ENCODE measurements at places on chromosomes 3 and 15.

DNA sequence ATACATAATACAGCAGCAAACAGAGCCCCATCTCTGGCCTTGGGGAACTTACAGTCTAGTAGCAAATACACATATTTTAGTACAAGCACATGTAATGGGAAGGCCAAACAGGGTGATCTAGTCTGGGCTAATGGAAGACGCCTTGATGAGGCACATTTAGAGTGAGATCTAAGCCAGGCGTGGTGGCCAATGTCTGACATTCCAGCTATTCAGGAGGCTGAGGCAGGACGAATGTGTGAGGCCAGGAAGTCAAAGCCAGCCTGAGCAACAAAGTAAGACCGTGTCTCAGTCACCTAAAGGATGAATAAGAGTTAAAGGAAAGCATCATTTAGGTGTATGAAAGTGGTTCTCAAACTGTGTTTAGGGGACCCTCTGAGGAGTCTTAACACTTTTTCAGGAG lies 291.9 kb downstream of the MAGI1 start:
- no peak for DNase-seq

GRCh38 chr3:133093366-133093765 lies 55.2 kb downstream of the TMEM108 start:
- no peak for DNase-seq

DNA sequence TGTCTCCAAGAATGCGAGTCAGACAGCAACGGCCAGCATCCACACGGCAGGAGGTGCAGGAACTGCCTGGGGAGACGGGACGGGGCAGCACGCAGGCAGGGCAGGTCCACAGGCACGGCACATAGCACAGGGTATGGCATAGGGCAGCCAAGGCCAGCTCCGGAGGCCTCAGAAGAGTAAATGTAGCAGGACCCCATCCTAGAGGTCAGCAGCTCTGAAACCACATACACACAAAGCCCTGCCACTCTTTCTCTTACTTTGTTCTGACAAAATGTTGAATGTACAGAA lies 26.9 kb downstream of the ZXDC start:
- no peak for DNase-seq

GRCh38 chr3:20185331-20185678 lies 701 bp downstream of the SGO1 start:
- no peak for DNase-seq

GRCh38 chr3:167843886-167844285 lies 108.4 kb downstream of the SERPINI1 start:
- no peak for DNase-seq

GRCh38 chr3:64651741-64652241 lies 36.0 kb downstream of the ADAMTS9 start:
- no peak for DNase-seq

DNA sequence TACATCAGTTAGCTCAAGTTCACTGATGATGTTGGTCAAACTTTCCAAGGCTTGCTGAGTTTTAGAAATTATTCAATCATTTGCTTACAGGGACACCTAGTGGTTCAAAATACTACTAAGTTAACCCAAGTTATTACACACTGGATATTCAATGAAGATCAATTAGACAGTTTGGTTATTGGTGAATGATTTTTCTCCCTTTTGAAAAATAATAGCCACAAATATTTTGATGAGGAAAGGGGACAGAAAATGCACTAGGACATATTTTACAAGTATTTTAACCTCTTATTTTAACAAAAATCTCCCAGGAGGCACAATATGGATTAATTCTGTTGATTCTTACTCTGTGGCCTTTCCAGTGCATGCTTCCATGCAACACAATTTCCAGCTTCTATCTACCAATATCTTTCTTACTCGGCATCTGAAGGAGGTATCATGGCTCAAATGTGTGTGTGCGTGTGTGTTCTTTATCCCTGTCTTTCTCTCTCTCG lies 20.1 kb upstream of the GOLGA6L2 start:
- no peak for DNase-seq

DNA sequence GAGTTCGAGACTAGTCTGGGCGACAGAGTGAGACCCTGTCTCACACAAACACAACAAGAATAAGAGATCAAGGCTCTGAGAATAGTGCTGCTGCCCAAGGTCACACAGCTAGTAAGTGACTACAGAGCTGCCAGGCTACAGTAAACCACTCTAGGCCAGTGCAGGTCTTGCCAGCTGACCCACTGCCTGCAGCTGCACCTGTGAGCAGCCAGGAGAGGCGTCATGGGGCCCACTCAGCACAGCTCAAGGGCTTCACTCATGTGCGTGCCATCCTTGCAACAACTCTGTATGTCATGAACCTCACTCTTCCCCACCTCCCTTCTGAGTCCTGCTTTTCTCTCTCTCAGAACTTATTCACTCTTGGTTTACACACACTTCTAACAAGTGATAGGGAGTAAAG lies 176.7 kb downstream of the SMAD6 start:
- DNase-seq: no peak

DNA sequence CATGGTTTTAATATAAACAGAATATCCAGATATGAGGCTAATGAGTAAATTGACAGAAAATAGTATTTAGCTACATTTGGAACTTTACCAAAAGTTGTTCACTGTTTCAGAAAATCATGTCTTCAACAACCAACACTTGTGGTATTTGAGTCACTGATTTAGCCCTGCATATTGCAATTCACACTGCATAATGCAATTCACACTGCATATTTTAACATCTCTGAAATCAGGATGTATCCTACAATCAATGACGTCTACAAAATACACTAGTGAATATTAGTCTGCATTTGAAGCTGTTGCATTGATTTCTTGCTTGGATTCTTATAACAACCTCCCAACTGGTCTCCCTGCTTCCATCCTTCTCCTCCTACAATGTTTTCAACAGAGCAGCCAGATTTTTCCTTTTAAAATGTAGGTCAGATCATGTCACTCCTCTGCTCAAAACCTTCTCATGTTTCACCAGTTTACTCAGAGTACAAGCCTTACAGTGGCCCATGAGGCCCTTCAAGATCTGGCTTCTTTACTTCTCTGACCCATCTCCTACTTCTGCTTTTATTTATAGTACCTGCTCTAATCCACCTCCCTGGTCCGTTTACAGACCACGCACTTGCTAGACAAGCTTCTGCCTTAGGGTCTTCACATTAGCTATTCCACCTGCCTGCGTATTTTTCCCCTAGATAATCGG lies 11.4 kb upstream of the RAB11A start:
- no peak for DNase-seq

DNA sequence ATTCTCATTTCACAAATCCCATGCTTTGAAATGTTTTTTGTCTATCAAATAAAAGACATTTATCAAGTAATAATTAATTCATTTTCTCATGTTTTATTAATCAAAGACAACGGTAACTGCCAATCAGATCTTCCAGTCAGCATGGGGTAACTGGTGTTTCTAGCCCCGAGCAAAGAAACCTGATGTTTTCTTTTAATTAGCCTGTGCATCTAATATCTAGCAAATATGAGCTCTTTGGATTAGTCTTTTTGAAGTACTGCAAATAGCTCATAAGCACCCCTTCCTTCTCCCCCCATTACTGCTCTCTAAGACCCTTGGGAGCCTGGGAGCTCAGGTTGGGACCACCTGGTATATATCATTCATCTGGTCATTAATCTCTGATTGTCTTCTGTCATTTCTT lies 43.1 kb upstream of the SRGAP3 start:
- DNase-seq: no peak

GRCh38 chr3:108406661-108407206 lies 103.7 kb downstream of the MYH15 start:
- no peak for DNase-seq

GRCh38 chr3:98361289-98361688 lies 7.6 kb downstream of the OR5K4 start:
- no peak for DNase-seq

DNA sequence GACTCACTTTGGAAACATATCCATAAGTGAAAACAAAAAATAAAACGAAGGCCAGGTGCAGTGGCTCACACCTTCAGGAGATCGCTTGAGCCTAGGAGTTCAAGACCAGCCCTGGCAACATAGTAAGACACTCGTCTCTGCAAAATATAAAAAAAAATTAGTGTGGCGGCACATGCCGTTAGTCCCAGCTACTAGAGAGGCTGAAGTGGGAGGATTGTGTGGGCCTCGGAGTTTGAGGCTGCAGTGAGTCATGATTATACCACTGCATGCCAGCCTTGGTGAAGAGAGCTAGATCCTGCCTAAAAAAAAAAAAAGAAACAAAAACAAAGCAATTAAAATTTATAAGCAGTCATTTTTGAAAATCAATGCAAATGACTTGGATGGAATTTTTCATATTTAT lies 54.7 kb upstream of the NANOGP8 start:
- DNase-seq: no peak

GRCh38 chr3:23421811-23422516 lies 218.8 kb downstream of the UBE2E2 start:
- no peak for DNase-seq

- no peak for DNase-seq
Measured at GRCh38 chr3:156642750-156643728, 31.4 kb upstream of the TIPARP start.

GRCh38 chr3:192171213-192171612 lies 556.1 kb downstream of the FGF12 start:
- DNase-seq: no peak

DNA sequence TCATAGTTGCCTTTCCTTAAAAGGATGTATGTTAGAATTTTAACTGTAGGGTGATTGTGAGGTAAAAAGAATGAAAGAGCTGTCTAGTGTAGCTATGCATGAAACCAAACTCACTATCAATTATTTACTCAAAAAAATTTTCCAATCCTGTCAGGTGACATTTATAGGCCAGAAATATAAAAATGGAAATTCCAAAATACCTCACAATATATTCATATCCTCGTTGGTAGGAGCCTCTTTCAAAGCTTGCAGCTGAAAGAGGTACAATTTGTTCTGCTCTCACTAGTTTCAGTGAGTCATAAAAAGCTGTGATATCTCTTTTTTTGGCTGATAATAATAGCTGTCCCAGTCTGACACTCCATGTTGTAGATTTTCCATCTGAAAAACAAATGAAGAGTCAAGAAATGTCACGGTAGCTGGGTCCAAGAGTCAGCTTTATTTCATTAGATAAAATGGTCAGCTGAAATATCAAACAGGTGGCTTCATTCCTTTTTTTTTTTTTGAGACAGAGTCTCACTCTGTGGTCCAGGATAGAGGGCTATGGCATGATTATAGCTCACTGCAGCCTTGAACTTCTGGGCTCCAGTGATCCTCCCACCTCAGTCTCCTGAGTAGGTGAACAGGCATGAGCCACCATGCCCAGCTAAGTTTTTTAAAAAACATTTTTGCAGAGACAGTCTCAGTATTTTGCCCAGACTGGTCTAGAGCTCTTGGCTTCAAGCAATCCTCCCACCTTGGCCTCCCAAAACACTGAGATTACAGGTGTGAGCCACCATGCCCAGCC lies 50.8 kb upstream of the XRN1 start:
- no peak for DNase-seq

DNA sequence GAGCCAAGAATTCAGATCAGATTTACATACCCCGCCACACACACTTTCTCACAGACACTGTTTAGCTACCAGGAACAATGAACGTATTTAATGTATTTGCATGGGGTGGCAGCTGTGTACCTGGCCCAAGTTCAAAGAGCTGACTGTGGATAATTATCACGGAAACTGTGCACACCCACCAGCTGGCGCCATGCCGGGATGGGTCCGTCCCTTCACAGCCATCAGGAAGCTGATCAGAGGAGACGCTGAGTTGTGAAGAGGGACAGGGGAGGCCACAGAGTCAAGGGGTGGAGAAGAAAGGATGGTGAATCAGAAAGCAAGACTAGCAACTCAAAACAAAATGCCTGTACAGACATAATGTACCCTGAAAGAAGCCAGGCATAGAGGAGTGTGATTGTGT lies 13.1 kb upstream of the PLA2G4D start:
- no peak for DNase-seq

DNA sequence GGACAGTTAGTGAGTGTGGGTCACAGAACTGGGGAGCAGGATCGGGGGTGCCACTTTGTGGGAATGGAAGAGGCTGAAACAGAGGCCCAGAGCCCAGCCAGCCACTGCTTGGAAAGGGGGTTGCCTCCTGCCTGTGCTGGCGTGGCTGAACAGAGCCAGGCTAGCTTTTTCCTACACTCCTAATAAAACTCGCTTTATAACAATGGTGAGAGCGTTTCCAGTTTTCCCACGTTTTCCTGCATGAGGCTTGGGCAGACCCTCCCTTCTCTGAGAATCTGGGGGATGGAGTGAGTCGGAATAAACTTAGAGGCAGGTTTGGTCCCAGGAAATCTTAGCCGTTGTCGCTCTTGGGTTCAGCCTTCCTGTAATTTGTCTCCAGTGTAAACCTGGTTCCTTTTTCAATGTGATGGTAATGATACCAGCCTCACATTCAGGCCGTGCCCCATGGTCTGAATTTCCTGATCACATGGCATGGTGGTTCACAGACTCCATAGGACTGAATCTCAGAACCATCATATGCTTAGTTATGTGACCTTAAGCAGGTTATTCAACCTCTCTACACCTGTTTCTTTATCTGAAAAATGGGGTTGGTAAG lies 6.5 kb upstream of the FGD5 start:
- DNase-seq: no peak

Measured in AG04449 (cell line).